NCI-H524 (cell line): ENCODE measurements at places on chromosomes 2 and 18.

GRCh38 chr2:40471866-40472265, 20.0 kb upstream of the SLC8A1 start:
- no peak for DNase-seq

- no peak for DNase-seq
These were observed 129.4 kb upstream of the EPC2 start for GRCh38 chr2:148515120-148515519.

- DNase-seq, result no peak
These were observed 62.8 kb upstream of the SLC39A10 start for GRCh38 chr2:195594248-195594647.

- no peak for DNase-seq
These were observed 56.3 kb downstream of the SRBD1 start for GRCh38 chr2:45554742-45555140.

DNA sequence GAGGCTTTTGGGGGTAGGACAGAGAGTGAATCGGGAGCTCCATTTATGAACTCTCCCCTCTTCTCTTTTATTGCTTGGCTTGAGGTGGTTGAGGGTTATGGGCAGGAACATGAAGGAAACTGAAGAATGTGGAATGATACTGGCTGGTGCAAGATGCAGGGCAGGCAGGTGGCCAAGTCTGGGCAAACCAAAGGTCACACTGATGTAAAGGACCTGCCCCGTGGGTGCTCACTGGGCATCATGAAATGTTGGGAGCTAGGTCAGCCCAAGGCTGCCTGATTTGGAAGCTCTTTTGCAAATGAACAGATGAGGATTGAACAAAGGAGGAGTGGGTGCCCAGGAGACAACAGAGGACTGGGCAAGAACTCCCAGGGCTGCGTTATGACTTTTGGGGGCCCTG, 328.9 kb downstream of the CLIP4 start:
- no peak for DNase-seq

DNA sequence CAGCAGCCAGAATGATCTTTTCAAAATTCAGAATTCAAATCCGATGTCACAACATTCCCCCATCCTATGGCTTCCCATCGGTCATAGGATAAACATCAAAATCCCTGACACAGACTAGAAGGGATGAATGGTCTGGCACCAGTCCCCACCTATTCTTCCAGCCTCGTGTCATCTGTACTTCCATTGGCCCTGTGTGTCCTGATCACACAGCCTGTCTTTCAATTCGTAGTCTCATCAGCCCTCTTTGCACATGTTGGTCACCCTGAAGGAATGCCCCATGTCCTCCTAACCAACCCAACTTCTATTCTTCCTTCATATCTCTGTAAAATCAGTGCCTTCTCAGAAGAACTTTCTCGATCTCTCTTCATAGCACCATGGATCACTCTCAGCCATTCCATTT, 157.2 kb downstream of the NEB start:
- DNase-seq, result no peak

- no peak for DNase-seq
These were observed 6.6 kb downstream of the EPAS1 start for GRCh38 chr2:46303822-46304221.

- DNase-seq, result no peak
These were observed 119.6 kb upstream of the MSTN start for GRCh38 chr2:190182071-190182524.

DNA sequence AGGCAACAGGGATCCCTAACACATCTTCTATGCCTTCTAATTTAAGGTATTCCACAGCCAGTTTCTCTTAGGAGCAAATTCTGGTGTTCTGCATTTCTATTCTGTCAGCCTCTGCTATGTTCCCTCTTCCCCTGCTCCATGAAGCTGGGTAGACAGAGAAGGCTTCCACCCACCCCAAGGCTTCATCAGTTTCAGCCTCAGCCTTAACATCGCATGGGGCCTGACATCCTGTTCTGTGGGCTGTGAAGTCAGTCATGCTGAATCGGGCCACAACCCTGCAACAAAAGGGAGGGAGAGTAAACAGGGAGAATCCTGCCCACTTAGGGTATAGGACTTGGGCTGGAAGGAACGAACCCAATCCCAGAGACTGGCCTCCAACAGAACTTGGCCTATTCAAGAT, 70.6 kb upstream of the PPM1B start:
- peak; percentile 56 for DNase-seq

GRCh38 chr18:12394428-12394827, 13.3 kb upstream of the PRELID3A start:
- peak; percentile 29 for DNase-seq

- no peak for DNase-seq
These were observed 1.8 kb downstream of the PPP1R7 start for GRCh38 chr2:241151934-241152660.
